ENCODE measurements at places on chromosomes 16 and 17.

- DNase-seq = no peak
Measured at GRCh38 chr17:55383771-55384642, 37.6 kb downstream of the MMD start.

DNA sequence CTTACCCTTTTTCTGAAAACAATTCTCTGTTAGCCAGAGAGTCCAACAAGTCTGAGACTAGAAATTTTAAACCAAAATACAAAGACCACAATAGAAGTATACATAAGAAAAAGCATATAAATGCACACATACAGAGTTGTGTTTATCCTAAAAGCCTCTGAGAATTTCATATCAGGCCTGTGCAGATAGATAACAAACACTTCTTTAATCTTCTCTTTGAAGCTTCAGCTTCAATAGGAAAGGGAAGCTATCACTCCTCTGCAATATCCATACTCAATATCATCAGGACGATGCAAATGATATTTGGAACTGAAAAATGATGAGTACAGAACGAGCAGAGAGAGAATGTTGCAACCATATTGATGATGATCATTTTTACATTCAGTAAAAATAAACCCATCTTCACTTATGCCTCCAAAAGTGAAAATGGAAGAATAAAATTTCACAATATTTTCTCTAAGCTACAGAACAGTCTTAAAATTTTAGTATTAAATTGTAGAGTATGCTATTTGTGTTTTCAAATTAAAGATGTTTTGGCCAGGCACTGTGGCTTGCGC, 61.6 kb downstream of the SKAP1 start:
- DNase-seq = no peak

GRCh38 chr17:82247182-82247823, 18.5 kb downstream of the SLC16A3 start:
- no peak for DNase-seq

DNA sequence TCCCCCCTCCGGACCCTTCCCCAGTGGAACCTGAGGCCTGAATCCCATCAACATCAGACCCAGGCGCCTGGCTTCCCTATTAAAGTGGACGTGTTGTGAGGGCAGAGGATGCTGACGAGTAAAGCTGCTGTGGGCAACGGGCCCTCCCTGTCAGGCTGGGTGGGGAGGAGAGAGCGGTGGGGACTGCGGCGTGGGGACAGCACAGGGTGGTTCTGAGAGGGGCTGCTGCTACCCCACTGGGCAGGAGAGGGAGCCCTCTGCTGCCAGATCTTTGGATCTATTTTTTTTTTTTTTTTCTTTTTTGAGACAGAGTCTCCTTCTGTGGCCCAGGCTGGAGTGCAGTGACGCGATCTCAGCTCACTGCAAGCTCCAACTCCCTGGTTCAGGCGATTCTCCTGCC, 5.9 kb downstream of the CA5A start:
- DNase-seq = no peak

- DNase-seq = no peak
Measured at GRCh38 chr16:8776129-8776584, 21.3 kb downstream of the TMEM186 start.

DNA sequence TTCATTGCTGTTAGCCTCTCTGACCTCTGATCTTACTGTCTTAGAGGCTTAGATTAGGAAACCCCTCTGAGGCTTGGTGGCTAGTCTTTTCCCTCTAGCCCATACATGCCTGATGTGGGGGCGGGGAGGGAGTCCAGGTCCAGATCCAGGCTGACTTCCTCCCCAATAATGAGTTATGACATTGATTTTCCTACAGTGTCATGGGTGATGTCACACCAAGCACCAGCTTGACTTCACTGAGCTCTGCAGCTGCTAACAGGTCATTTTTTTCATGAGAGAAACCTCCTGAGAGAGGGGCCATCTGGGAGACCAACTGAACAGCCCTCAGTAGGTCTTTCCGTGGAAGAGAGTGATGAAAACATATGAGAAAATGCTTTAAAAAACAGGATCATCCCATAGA, 180.2 kb upstream of the N4BP1 start:
- DNase-seq = no peak

- no peak for DNase-seq
Measured at GRCh38 chr16:84597528-84597896, 20.4 kb downstream of the COTL1 start.

DNA sequence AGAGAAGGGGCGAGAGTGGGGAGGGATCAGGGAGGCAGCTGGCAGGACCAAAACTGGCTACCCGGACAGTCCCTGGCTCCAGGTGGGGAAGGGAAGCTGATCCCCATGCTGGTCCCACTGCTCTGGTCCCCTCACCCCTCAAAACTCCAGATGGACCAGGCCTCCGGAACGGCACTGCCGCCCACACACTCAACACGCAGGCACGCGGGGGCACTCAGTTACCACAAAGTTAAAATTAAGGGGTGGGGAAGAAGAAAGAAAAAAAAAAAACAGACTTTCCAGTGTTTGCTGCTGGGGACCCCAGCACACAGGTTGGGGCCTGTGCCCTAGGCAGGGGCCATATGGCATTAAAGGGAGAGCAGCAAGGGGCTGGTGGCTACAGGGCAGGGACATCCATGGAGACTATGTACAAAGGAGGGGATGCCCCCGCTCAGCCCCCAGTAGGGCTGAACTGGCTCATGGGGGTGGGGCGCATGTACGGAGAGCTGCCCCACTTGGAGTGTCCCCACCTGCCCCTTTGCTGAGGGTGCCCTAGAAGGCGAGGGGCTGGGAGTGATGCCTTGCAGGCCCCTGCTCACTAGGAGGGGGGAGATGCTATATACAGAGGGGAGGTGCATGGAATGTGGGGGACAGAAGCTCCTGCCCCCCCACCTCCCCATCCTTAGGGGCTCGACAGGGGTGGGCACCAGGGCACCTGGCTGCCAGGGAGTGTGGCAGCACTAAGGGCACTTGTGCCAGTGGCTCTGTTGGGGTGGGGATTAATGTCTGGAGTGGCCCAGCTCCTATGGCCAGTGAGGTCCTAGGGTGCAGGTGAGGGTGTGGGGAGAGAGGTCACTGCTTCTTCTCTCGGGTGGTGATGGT, 5.6 kb downstream of the TP53I13 start:
- no peak for DNase-seq

DNA sequence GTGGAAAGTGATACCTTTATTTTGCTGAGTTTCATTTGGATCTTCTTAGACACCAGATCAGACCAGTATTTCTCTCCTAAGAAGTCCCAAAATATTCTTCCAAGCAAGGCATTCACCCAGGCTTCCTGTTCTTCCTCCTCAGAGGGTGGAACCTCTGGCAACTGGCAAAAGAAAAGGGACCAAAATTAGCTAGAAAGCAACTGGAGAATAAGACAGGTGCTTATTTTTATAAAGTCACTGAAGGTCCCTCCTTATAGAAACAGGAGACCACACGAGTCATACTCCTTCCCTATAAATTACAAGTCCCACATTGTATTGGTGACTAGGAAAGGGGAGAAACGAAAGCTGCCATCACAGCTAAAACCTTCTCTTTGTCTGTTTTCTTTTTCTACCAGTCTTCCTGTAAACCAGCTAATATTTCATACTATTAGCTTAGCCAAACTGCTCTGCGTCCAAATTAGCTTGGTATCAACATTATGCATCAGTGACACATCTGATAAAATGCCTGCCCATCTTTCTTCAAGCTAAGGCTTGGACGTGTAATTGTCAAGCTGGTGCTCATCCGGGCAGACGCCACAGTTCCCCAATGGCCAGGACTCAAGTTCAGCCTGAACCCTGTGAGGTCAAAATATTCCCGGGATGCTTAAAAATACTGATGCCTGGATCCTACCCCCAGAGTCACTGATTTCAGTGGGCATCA, 47.5 kb upstream of the ERN1 start:
- no peak for DNase-seq

DNA sequence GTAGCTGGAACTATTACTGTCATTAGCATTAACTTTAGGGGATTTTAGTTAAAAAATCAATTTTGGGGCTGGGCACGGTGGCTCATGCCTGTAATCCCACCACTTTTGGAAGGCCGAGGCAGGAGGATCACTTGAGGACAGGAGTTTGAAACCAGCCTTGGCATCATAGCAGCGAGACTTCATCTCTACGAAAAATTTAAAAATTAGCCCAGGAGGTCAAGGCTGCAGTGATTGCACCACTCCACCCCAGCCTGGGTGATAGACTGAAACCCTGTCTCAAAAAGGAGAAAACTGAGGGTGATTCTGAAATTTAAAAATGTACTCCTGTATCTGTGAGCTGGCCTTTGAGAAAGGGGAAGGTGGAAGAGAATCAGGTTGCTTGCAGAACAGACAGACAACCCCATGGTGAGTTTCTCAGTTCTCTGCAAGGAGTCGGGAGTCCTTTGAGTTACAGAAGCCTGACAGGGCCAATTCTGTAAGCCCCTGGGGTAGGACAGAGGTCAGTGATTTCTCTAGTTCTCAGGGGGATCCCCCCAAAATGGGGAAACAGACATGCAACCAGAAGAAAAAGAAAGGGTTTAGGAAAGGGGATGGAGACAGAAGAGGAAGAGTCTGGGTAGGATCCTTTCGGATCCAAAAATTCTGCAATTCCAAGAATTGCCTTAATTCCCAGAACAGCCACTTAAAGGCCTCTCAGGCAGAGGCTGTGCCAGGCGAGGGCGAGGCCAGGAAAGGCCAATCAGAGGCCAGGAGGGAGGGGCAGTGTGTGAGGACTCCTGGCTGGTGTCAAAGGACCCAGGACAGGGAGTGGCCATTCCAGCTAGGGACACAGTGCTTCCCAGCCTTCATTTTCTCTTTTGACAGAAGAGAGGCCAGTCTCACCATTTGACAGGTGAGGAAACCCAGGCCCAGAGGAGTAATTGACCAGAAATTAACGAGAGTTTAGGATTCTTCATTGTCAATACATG, 6.7 kb downstream of the NUPR1 start:
- peak; percentile 34 for DNase-seq

- no peak for DNase-seq
Measured at GRCh38 chr16:70342016-70342415, 4.7 kb upstream of the DDX19A start.

DNA sequence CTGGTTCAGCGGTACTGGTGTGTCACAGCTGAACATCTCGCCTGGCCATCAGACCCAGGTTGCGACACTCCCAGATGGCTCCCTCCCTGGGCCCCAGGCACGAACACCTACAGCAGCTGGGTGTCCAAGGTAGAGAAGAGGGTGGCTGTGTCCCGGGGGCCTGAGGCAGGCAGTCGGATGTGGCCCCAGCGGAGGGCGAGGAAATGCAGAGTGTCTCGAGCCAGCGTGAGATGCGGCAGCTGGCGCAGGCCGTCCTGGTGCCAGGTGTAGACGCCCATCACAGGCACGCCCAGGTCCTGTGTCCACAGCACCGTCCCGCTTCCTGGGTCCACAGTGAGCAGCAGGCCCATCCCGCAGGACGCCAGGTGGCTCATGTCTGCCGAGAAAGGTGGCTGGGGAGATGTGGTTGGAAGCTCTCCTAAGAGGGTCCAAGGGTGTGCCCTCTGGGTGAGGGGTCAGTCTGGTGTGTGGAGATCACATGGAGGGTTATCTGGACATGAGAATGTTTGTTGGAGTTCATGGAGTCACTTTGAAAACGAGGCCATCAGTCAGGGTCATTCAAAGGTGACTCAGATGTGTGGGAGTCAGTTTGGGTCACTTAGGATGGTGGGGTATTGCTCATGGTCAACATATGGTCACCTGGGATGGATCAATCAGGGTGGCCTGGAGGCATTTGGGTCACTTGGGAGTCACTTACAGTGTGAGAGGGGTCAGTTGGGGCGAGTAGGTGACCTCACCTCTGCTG, 8.1 kb downstream of the ERN2 start:
- DNase-seq = no peak

GRCh38 chr16:55756963-55757362, 75.9 kb downstream of the CES1 start:
- DNase-seq = peak; percentile 45

GRCh38 chr16:10349851-10350250, 36.0 kb upstream of the ATF7IP2 start:
- DNase-seq = no peak

GRCh38 chr17:75778861-75779249, 5.8 kb upstream of the UNK start:
- DNase-seq = no peak

DNA sequence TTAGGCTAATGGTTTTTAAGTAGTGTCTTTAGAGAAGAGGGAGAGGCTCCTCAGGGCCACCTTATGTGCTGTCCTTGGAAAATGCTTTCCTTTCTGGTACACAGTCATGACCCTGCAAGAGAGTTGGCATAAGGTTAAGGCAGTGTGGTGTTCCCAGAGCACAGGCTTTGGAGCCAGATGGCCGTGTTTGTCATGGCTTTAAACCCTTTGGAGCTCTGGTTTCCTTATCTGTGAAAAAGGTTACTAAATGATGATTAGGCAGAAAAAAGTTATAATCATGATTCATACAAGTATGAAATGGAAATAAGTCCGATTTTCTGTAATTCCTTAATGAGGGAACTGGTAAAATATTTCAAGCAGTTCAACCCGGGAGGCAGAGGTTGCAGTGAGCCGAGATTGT, 13.2 kb downstream of the UTP4 start:
- DNase-seq = peak; percentile 42

DNA sequence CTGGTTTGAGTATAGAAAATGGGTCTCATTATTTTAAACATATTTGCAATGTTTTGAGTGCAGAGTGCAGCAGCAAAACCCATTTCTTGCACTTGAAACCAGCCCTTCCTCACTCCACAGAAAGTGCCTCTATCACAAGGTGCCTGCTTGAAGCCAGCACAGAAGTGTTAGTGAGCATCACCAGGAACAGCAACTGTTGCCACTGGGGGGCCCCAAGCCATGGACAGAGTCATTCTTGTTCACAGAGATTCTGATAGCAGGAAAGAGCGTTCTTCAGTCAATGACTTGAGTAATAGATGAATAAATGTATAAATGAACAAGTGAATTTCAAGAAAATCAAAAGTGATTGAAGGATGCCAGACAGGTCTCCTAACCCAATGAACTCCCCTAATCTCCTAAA, 45.6 kb downstream of the CHD9NB start:
- DNase-seq = no peak

- no peak for DNase-seq
Measured at GRCh38 chr17:56543280-56543679, 50.2 kb upstream of the NOG start.

- no peak for DNase-seq
Measured at GRCh38 chr17:384622-385177, 32.1 kb upstream of the RPH3AL start.

- no peak for DNase-seq
Measured at GRCh38 chr16:2207872-2208271, 2.6 kb downstream of the MLST8 start.

- no peak for DNase-seq
Measured at GRCh38 chr17:64084940-64085649, 44.8 kb downstream of the ERN1 start.

Measured in fibroblast of gingiva (primary cell).